ENCODE measurements at places on chromosomes 6 and 20. TPM values are rescaled to one million over a fixed set of nuclear protein-coding genes. Genes with fewer than 3 reads are reported as not detected.
A peak's percentile ranks its signal among the peaks of the same experiment; 100 is the strongest.

DNA sequence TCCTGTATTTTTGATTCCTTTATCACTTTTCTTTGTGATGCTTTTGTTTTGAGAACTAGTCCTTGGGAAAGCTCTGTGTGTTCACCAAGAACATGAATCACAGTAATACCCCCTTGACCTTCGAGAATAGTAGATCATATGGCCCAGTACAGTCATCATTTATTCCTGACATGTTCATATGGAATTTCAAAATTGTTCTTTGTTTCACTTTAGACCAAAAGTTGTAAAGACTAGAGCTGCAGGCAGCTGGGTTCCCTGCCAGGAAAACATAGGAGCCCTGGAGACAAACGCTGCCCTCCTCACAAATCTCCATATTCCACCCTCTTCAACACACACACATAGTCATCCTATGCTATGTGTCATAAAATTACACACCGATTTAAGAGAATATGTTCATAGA is 621.2 kb upstream of the EYS start:
- DNase-seq, result no peak

DNA sequence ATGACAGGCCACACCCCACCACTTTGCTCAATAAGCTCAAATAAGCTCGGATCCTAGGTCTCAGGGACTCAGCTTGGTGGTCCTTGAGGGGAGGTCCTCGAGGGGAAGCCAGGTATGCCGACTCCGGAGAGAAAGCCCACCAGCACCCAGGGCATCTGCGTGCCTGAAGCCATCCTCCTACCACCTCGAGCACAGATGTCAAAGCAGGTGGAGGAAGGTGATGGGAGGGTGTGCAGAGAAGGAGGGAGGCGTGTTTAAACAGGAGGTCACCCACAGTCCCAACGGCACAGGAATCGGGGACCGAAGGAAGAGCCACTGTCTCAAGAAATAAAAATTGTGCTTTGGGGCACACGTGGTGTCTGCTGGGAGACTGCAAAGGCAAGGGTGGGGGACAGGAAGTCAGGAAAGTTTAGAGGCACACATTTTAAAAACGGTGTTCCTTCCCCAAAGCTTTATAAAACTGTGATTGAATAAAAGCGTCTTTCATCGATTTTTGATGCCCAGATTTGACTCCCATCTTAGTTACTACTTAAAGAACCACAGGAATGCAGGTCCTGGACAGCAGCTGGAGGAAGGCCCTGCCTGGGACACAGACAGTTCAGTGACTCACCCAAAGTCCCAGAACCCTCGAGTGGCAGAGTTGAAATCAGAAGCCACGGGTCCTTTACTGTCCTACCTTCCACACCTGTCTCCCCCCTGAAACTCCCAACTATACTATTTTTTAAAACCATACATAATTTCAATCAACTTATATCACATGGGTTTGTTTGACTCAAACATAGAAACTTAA is 221.0 kb upstream of the PDE10A start:
- DNase-seq, result no peak

- peak; percentile 36 for DNase-seq
Measured at GRCh38 chr6:80690551-80691131, 584.2 kb downstream of the BCKDHB start.

DNA sequence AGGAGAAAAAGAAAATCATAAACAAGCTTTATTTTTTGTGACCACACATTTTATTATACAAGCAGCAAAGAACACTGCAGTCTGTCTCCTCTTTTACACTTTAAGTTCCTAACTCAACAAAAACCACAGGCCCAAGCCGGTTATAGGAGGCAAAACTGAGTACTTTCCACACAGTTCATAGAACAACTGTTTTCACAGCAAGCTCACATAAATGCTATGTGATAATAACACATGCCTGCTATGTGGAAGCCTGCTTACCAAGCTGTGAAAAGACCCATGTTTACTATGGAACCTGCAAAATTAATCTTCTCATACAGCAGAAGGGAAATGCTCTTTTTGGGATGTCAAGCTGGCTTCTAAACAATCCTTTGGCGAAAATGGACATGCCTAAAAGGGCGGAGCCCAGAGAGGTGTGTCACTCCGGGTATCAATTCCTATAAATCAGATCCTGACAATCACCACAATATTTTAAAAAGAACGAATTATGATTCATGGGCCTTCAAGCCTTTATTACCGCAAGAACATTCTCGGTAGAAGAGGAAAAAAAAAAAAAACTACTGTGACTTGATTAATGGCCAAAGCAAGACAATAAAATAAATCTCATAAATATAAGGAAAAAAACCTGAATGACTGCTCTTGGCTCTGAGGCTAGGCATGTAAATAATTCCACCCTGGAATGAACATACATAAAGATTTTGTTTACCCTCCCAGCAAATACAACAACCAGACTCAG is 2.6 kb downstream of the TRERF1 start:
- no peak for DNase-seq

DNA sequence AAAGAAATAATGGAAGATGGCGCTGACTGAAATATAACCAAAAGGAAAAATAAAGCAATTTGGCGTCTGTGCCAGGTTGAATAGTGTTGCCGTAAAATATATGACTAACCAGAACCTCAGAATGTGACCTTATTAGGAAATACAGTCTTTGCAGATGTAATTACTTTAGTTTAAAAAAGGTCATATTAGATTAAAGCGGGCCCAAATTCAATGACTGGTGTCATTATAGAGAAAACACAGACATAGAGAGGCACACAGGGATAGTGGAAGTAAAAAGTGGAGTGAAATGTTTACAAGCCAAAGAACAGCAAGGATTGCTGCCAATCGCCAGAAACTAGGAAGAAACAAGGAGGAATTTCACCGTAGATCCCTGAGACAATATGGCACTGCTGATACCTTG is 521.2 kb downstream of the FRK start:
- no peak for DNase-seq

GRCh38 chr6:112214739-112215269 is 39.6 kb downstream of the LAMA4 start:
- DNase-seq, result peak; percentile 80

GRCh38 chr20:30484009-30484748 is 773.3 kb upstream of the DEFB115 start:
- DNase-seq, result no peak

DNA sequence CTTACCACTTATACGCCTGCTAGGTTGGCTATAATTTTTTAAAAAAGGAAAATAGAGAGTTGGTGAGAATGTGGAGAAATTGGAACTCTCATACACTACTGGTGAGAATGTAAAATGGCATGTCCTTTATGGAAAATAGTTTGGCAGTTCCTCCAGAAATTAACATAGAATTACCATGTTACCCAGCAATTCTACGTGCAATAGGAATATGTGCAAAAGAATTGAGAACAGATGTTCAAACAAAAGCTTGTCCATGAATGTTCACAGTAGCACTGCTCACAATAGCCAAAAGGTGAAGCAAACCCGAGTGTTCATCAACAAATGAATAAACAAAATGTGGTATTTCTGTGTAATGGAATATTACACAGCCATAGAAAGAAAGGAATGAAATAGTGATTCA is 592.2 kb downstream of the DHX35 start:
- DNase-seq, result no peak

DNA sequence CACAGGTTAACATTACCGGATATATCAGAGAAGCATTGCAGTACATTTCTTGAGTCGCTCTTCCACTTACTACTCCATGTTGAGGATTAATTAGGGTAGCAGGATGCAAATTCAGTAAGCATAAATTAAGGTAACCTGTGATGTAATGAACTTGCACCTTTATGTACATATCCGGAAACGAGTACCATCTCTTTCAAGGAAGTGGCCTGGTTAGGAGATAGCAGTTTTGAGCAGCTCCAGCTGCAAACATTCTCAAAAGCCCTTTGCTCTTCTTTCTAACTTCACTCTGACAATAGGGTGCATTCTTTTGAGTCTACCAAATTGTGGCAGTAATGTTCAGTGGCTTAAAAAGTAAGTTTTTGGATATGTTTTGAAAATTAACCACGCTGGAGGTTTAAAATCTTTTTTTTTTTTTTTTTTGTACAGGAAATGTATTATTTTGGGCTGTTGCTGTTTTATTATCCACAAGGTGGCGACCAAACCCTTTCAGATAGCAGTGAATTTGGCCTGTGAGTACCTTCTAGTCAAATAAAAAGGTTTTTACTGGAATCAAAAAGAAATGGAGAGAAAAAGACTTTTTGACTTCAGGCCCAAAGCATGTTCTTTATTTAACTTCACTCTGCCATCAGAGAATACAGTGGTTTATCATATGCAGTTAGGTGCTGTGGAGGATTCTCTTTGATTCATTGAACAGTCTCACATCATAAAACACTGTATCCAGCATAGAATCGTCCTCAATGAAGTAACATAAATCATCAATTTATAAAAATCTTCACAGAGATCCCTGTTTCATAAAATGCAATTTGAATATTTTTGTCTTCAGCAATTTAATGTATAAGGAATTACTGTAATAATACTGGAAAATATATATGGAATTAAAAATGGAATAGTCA is 8.9 kb downstream of the FAM217B start:
- DNase-seq, result peak; percentile 87

- no peak for DNase-seq
Measured at GRCh38 chr20:8002056-8002455, 17.5 kb downstream of the TMX4 start.

DNA sequence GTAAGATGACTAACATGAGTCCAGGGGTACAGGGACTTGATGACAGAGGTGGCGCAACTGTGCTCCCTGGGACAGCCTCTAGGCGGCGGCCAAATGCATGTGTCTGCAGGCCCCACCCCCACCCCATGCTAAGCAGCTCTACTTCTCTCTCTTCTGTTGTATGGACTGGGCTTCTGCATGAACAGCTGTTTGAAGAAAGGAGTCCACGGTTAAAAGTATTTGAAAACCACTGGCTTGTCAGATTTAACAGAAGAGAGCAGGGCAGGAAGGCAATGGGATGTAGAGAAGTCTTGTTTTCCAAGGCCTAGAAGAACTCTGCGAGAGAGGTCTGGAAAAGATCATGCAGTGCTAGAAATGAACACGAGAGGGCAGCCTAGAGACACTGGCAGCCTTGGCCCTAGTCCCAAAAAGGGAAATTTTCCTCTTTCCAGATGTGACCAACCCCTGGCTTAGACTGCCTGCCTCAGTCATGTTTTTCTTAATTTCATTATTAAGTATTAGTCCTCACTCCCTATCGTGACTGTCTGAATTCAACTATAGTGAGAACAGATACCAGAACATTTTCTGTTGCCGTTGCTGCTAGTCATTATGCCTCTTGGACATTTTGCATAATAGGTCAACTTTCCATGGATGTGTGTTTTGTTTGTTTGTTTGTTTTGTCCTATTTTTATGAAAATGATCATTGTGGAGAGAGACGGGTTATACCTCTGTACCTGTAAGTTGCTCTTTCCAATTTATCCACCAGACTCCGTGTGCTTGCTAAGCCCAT is 265.0 kb downstream of the ADGRG6 start:
- DNase-seq, result peak; percentile 78

DNA sequence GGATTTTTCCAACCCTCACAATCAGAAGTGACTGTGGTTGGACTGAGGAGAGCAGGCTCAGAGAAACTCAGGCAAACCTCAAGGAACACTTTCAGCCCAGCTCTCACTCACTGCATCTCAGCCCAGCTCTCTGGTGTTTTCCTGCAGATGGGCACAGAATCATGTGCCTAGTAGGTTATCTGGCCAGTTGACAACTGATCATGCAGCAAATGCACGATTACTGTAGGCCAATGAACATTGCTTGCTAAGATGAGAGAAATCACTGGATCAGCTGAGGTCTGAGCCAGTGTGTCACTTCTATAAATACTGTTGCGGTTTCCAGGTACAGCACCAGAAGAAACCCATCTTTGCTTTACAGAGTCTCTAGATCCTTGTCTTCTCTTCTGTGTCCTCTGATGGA is 540.5 kb downstream of the CD83 start:
- no peak for DNase-seq

DNA sequence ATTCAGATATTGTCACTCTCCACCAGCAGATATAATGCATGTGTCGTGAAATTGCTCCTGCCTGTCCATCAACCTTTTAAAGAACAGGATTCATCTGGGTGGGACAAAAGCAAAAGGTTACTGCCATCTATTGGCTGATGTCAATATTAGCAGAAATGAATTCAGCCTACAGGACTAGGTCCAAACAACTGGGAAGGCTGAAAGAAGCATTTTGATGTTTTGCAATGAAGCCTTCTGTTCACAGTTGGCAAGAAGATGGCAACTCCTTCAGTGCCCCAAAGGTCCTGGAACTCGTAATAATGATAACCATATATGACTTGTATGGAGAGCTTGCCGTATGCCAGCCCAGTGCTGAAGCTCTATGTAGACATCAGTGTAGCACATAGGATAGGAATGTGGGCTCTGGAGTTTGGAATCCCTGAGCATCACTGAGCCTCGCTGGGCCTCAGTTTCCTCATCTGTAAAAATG is 7.5 kb downstream of the BCAS1 start:
- peak; percentile 59 for DNase-seq

DNA sequence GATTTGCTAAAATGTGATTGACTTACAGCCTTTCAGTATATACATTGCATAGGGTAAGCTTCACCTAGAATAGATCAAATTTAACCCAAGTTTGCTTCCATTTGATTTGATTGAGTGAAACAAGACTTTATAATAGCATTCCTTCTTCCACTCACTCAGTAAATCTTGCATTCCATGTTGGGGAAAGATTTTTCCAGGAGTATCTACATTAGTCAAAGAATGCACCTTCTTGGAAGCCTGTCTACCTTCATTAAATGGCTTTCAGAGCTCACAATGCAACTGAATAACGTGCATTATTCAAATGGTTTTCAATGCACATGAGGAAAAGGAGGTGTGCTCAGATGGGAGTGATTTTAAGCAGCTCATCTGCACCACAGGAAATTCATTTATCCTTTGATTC is 38.3 kb upstream of the TSHZ2 start:
- DNase-seq, result no peak

GRCh38 chr20:44733341-44734069 is 12.2 kb upstream of the KCNK15 start:
- peak; percentile 78 for DNase-seq

DNA sequence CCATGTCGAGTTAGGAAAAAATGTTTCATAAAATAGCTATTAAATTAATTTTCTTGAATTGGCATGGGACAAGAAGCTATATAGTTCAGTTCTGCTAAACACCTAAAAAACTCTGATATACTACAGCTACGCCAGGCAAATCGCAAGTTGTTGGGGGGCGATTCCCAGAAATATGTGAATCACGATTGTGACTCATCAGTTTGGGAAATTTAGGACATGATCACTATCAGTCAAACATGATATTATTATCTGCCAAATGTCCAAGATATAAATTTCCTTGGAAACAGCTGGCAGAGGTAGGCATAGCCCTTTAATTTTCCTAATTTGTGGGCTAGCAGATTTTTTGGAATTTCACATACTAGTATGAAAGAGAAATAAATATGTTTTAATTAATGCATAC is 123.6 kb downstream of the ATXN1 start:
- DNase-seq, result no peak

- no peak for DNase-seq
Measured at GRCh38 chr6:122495612-122496011, 24.0 kb upstream of the SERINC1 start.

Gene GRIK2
- total RNA-seq, result 3.1 TPM

Gene CARMIL1
- total RNA-seq, result 14.0 TPM

Gene IL20RA
- 4.6 TPM for total RNA-seq

Gene CASS4
- 2.8 TPM for total RNA-seq

Gene KCNQ5
- 6.5 TPM for total RNA-seq

Gene DDO
- 6.6 TPM for total RNA-seq

Gene TAGAP
- total RNA-seq, result 3.6 TPM

Gene GNAS-AS1
- total RNA-seq, result 2.5 TPM

Gene SCUBE3
- total RNA-seq, result 1.3 TPM

Gene LST1
- 1.5 TPM for total RNA-seq

Measured in tongue (tissue), 3 donors.